ENCODE measurements at places on chromosomes 3 and 15.

DNA sequence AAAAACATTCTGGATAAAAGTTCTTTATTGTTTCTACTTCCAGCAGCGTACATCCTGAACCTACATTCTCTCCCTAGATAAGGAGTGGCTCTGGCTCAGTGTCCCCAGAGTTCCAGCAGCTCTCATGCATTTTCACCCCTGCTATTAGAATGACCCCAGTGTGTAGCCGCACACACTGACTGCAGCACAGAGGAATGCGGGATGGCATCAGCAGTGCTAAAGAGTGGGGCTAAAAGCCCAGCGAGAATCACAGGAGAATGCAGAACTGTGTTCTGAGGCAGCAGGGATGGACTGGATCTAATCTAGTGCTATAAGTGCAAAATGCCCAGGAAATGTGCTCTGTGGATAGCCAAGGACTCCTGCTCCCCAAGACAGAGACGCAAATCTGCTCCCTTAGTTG is 66.4 kb upstream of the TJP1 start:
- DNase-seq = no peak

- no peak for DNase-seq
Observed at GRCh38 chr3:194852831-194853508, 167.3 kb downstream of the FAM43A start.

GRCh38 chr3:189170559-189170958 is 1.2 kb upstream of the TPRG1 start:
- DNase-seq = no peak

- no peak for DNase-seq
Observed at GRCh38 chr3:16449369-16449768, 64.1 kb downstream of the RFTN1 start.

GRCh38 chr15:92077353-92078085 is 224.0 kb downstream of the SLCO3A1 start:
- peak; percentile 50 for DNase-seq

- DNase-seq = no peak
Observed at GRCh38 chr3:113565555-113565954, 33.2 kb downstream of the SIDT1 start.

DNA sequence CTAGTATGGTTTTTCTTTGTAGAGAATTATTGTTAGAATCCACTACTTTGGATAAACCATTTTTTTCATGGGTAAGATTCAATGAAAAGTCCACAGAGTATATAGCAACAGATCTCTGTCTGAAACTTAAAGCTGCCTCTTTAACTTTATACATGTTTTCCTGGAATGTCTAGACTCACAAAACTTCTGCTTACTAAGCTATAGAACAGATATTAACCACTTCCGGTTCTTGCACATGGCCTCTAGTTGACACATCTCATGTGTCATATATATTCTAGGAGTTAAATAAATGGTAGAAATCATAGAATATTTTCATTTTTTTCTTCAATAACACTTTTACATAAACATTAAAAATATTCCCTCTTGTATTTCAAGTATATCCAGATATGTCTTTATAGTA is 1693.9 kb downstream of the SI start:
- no peak for DNase-seq

- DNase-seq = no peak
Observed at GRCh38 chr3:84727616-84728015, 231.2 kb upstream of the CADM2 start.

All from NCI-H1092 (cell line).